Retinal pigment epithelial cell (primary cell): ENCODE measurements at places on chromosomes 13 and 19.

DNA sequence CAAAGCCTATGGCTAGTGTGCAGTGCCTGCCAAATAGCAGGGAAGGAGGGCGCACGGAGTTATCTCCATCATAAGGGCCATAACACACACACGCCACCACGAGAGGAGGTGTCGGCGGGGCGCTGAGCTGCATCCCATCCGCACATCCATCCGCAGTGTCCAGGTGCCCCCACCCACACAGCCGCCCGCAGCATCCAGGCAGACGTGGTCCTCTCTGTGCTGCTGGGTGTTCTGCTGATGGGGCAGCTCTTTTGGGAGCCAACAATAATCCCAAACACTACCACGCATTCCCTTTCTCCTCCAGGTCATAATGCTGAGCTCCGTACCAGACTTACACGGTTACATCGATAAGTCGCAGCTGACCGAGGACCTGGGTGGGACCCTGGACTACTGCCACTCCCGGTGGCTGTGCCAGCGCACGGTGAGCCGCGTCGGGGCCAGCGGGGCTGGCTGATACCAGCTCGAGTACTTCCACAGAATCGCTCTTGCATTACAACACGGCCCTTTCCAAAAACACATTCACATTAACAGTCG is 41.5 kb upstream of the F7 start:
- DNase-seq: no peak

DNA sequence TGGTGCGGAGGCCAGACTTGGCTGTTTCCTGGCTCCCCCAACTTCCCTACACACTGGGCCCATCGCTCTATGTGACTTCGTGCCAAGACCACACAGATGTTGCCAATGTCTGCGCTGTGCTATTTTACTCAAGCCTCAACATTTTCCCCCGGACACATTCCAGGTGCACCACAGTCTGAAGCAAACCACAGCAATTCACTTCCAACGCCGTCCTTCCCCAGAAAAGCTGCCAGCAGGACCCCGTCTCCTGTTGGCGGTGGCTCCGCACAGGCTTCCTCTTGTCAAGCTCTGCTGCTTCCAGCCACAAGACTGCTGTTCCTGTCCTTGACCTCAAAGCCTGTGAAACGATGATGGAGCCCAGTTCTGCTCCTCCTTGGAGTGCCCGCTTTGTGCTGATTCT is 100.7 kb downstream of the CRYL1 start:
- no peak for DNase-seq

GRCh38 chr13:87684850-87685742 is 13.9 kb downstream of the SLITRK5 start:
- no peak for DNase-seq

- no peak for DNase-seq
Observed at GRCh38 chr13:112880221-112880641, 88.8 kb upstream of the MCF2L start.

DNA sequence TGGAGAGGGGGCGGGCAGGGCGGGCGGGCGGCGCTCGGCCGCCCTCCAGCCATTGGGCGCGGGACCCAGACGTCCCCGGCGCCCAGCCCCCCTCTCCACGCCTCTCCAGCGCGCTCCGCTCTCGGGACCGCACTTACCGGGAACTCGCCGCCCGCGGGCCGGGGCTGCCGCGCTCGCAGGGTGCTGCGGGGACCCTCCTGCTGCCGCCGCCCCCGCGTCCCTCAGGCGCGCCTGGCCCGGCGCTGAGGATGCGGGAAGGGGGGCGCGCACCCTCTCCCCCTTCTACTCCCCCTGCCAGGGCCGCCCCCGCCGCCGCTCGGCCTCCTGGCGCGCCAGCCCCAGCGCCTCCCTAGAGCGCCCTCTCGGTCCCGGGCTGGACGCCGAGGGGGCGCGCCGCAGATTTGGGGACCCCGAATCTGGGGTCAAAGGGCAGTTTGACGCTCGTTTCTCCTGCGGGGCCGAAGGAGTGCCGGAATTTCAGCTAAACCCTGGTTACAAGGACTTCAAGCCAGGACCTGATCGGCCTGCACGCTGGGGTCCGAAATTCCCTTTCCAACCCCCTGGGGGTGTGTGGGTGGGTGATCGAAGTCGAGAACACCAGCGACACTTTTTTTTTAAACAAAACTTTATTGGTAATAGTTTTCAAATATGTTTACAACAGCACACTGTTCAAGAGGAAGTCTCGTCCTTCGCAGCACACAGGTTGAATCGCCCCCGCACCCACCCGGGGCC is 696 bp upstream of the SAMD1 start:
- DNase-seq: no peak

DNA sequence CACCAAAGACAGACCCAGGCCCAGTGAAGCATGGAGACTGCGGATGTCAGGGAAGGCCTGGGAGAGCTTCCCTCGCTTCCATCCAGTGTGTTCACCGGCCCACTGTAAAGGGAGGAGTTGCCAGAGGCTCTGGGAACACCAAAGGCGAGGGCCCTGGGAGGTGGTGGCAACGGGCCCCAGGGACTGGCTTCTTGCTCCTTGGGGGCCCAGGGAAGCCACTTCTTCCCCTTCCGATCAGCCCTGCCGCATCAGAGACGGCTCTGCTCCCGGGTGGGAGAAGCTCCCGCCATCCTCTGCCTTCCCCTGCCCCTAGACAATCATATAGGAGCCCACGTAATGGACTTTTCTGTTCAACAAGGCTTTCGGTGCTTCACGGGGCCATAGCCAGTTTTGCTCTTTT is 83.4 kb upstream of the GPR183 start:
- DNase-seq: no peak

DNA sequence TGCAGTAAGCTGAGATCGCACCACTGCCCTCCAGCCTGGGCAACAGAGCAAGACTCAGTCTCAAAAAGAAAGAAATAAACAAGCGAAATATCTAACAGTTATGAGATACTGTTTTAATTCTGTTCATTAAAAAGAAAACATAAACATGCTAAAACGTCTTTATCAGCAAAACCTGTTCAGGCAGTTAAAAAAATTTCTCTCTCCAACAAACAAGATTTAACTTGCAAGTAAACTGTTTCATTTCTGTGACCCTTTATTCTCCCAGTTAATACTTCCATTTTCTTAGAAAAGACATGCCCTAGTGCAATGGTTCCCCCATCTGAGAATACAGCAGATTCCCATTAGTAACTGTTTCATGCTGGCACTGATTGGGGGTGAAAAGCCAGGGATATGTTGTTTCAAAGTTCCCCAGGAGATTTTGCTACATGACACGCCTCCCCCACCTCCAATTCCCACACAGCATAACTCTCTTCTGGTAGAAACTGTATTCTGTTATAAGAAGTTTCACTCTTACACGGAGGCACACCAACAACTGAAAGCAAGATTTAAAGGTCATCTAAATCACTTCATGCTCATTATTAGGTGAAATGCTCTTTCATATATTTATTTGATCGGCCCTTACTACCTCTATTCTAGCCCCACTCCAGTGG is 24.4 kb downstream of the ELF1 start:
- DNase-seq: no peak

GRCh38 chr13:33745370-33746324 is 72.3 kb upstream of the RFC3 start:
- no peak for DNase-seq

- DNase-seq: no peak
Observed at GRCh38 chr19:49681830-49682229, 4.8 kb downstream of the PRMT1 start.

- DNase-seq: no peak
Observed at GRCh38 chr19:45097450-45097775, 4.4 kb downstream of the PPP1R37 start.

DNA sequence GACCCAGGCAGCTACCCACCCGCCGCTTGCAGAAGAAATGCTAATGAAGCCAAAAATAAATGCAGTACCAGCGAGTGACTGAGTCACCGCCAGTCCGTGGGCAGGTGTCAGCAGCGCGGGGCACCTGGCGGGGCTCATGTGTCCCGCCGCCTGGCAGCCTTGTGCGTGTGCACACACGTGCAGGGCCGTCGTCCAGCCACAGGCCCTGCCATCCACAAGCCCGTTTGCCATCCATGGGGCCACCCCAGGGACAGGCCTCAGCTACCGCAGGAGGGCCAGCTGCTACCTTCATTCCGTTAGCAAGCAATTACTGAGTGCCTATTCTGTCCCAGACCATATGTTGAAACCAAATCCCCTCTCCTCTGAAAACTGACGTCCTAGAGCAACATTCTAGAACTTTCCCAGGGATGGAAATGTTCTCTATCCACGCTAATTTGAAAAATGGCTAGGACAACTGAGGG is 20.5 kb downstream of the NCAN start:
- no peak for DNase-seq

DNA sequence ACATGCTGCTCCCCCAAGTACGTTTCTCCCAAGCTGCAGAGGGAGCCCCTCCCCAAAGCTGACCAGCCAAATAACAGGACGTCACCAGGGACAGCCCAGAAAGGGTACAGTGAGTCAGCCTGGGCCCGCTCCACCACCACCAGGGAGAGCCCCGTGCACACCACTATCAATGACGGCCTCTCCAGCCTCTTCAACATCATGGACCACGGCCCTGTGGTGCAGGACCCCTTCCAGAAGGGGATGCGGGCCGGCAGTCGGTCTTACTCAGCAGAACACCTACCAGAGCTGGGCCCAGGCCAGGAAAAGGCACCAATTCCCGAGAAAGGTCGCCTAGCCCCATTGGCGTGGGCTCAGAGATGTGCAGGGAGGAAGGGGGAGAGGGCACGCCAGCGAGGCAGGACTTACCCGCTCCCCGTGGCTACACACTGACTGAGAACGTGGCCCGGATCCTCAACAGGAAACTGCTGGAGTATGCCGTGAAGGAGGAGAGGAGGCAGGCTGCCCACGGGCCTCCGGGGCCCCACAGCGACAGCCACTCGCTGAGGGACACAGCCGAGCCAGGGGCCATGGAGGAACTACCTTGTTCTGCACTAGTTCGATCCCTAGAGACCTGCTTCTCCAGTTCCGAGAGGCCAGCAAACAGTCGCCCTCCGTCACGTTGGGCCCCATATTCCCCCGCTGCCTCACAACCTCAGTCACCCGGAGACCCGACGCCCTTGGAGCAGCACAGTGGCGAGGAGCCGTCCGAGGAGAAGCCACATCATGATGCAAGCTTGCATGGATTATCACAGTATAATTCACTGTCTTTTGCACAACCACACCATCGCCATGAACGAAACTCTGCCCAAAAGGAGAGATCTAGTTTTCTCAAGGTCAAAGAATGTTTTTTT is 815.9 kb upstream of the KLHL1 start:
- no peak for DNase-seq

DNA sequence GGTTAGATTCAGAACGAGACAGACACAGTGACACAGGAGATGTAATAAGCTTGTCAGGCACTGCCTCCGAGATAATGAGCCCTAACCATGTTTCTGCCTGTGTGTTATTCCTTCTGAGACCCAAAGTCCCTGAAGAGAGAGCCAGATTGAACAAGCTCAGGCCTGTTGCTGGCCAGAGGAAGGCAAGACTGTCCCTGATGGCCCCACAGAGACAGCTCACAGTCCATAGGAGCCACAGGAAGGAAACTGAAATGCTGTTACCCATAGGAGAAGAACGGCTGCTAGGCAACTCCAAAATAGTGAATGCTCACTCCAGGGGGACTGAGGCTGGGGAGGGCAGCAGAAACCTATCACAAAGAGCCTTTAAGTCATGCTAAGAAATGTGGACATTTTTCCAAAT is 31.8 kb upstream of the RFXAP start:
- DNase-seq: no peak

GRCh38 chr19:50777261-50777660 is 7.0 kb downstream of the GPR32 start:
- DNase-seq: no peak

DNA sequence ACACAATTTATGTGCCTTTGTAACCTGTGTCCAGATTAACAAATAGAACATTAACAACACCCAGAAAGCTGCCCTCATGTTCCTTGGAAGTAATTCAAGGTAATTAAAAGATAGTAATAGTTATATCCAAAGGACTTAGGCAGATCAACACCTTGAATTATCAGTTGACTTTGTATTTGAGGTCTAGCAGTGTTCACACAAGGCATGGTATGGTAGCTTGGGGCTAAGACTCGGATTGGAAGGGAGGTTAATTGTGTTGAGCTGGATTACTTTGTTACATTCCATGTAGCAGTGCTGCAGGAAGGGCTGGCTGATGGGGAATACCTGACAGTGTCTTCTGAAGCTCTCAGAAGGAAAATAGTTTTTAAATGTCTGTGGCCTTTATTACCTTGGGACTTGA is 16.8 kb downstream of the SLC25A15 start:
- no peak for DNase-seq

- DNase-seq: no peak
Observed at GRCh38 chr13:51814825-51815650, 11.1 kb upstream of the DHRS12 start.

DNA sequence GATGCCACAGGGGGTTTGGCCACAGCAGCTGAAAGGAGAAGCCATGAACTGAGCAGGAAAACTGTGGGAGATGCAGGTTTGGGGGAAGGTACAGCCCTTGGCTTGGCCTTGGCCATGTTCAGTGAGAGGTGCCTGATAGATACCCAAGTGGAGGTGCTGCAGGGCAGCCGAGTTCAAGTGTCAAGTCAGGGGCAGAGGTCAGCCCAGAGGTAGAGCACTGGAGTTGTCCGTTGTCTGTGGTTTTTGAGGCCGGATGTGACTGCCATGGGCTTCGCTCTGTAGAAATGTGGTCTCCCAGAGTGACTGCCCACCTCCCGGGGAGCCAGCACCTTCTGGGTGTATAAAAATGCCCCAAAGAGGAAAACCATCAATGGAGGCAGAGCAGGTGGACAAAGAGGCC is 65.3 kb downstream of the DPF1 start:
- no peak for DNase-seq

- peak; percentile 89 for DNase-seq
Observed at GRCh38 chr13:35475960-35476943, at the start of gene MAB21L1. MAB21L1 (minus strand) TSS chr13:35476689; CDS start chr13:35476138, 551 bp downstream.

DNA sequence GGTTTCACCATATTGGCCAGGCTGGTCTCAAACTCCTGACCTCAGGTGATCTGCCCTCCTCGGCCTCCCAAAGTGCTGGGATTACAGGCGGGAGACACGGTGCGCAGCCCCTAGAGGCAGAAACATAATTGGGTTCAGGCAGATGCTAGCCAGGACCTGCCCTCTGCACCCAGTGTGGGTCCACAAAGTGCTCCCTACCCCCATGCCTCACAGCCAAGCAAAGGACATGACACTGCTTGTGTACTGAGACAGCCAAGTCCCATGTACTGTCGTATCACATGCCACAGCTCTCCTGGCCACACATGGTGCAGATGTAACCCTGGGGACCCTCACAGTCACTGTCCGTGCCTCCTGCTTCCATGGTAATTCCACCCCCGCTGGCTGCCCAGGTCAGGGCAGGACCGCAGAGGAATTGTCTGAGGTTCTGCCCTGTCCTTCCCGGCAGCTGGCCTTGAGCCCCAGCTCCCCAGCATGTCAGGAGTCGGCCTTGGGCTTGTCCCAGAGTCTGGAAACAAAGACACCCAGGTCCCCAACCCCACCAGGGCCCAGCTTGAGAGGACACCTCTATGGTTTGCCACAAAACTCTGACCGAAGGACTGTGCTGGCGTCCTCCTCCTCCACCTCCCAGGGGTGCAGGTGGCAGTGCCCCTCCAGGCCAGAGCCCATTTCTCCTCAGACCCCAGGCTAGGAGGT is 7.6 kb downstream of the PRR36 start:
- DNase-seq: no peak

GRCh38 chr13:45564133-45564776 is 51.3 kb downstream of the ERICH6B start:
- no peak for DNase-seq
